ENCODE measurements at places on chromosomes 6 and 20.
A peak's percentile ranks its signal among the peaks of the same experiment; 100 is the strongest.

DNA sequence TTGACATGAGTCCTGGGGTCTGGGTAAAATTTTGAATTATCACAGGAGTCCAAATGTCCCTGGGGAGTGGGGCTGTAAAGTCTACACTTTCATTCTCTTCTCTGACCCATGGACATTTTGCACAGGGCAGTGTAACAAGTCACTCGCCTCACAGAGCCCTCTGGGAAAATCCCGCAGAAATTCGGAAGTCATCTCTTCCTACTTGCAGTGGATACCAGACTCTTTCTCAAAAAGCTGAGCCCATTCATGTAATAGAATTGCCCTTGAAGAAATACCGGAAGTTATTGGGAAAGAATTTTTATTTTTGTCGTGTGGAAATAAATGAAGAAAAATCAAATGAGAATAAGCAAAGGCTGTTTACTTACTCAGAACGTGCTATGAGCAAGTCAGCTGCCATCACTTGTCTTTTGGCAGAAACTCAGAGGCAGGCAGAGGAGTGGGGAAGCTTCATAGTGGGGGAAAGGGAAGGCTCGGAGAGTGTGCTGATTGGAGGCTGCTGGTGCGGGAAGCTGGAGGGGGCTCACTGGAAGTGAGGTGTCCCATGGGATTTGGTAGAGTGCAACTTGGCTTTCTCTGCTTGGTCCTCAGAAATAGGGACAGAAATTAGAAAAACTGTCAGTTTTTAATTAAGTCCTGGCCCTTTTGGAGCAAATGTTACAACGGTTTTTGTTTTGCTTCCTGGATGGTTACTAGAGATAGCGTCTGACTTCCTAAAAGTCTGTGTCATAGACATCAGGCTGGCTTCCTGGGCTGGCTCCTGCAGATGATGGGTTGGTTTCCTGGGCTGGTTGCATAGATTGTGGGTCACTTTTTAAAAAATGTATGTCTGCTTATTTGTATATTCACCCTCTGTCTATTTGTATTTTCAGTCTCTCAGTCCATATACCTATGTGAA, 79.8 kb upstream of the EEF1E1 start:
- no peak for DNase-seq

DNA sequence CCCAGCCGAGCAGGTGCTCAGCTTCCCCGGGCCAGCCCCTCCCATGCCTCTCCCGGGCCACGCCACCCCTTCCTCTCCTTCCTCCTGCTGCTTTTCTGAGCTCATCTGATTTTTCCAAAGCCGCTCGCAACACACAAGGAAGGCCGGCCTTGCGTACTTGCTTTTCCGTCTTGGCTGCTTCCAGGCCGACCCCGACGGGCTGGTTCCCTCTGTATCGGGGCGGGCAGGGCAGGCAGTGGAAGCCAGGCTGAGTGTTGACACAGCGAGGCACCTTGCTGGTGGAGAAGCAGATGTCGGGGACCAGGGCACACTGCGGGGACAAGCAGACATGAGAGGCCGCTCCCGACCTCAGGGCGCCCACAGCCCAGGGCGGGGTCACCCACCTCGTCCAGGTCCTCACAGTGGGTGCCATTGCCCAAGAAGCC, 21.1 kb downstream of the THBS2 start:
- no peak for DNase-seq

- no peak for DNase-seq
These were observed 35.7 kb upstream of the ZMYND8 start for GRCh38 chr20:47392015-47392720.

GRCh38 chr20:57904314-57905105, 194.7 kb upstream of the PMEPA1 start:
- no peak for DNase-seq

- no peak for DNase-seq
These were observed 348.2 kb downstream of the SAMD5 start for GRCh38 chr6:147856687-147857086.

GRCh38 chr6:169921853-169922824, 170.7 kb downstream of the ERMARD start:
- no peak for DNase-seq

DNA sequence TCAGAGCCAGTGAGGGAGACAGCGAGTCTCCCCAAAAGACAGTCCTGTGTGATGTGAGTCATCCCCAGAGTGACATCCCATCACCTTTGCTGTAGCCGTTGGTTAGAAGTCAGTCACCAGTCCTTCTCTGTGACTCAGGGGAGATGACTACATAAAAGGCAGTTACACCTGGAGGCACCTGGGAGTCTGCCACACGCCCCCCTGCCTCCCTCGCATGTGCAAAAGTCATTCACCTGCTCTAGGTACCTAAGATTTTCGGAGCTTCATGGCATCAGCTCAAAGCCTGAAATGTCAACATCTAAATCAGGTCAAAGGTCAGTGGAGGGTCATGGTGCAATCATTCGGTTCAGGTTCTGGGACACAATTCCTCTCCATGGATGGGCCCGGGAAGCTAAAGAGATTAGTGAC, 50.3 kb downstream of the PRR18 start:
- DNase-seq, result no peak

DNA sequence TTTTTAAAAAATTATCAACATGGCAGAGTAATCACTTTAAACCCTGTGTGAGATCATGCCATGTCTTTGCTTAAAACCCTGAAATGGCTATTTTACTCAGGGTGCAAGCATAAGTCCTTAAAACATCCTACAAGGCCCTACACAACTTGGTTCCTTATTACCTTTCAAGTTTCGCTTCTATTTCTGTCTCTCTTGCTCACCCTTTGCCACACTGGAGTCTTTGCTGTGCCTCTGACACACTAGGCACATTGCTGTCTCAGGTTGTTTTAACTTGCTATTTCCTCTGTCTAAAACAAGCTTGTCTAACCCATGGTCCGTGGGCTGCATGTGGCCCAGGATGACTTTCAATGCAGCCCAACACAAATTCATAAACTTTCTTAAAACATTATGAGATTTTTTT, 55.6 kb downstream of the KIAA0408 start:
- no peak for DNase-seq

- DNase-seq, result peak; percentile 23
These were observed 139.3 kb downstream of the UNC5CL start for GRCh38 chr6:40899684-40900155.

- no peak for DNase-seq
These were observed 11.3 kb upstream of the CYP24A1 start for GRCh38 chr20:54184904-54185626.

- DNase-seq, result no peak
These were observed 58.6 kb downstream of the LIN28B start for GRCh38 chr6:105015482-105015881.

GRCh38 chr20:46997187-46997586, 102.5 kb downstream of the EYA2 start:
- DNase-seq, result no peak

- no peak for DNase-seq
These were observed 203.0 kb downstream of the CDC5L start for GRCh38 chr6:44590471-44590870.

DNA sequence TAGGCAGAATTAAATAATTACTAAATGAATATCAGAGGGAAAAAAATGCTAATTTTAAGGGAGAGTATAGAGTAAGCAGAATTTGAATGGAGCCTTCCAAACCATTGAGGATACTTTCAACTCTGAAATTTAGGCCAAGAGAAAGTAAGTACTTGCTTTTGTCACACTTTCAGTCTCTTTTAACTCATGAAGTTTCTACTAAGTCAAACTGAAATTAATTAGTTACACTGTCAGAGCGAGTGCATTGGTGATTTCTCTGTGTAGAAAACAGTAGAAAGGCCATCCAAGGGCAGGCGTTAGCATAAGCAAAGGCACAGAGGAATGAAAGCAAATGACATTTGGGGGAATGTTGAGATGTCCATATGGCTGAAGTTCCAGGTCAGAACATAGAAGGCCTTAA, 92.9 kb downstream of the PLEKHG1 start:
- no peak for DNase-seq

GRCh38 chr6:163416557-163417253, 2.2 kb downstream of the QKI start:
- DNase-seq, result peak; percentile 11

- no peak for DNase-seq
These were observed 506.6 kb downstream of the RNF144B start for GRCh38 chr6:18893540-18894269.

- DNase-seq, result no peak
These were observed 12.6 kb downstream of the MAP3K5 start for GRCh38 chr6:136779682-136780081.

- DNase-seq, result no peak
These were observed 248.9 kb upstream of the CITED2 start for GRCh38 chr6:139623372-139623771.

- no peak for DNase-seq
These were observed 29.1 kb downstream of the RSPO3 start for GRCh38 chr6:127147534-127147933.

DNA sequence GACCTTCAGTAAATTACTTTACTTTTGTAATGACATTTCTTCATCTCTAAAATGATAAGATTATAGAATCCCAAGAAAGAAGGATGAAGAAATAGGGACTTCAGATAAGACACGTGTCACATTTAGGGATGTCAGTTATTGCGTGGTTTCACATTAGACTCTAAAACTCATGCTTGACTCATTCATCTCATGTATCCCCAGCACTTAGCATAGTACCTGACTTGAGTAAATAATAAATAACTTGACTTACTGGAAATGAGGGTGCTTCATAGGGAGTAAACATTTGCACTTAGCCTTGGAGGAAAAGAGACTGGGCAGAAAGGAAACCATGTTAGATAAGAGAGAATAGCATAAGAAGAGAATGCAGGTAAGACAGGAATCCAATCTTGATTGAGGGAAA, 37.2 kb downstream of the VTA1 start:
- DNase-seq, result no peak

DNA sequence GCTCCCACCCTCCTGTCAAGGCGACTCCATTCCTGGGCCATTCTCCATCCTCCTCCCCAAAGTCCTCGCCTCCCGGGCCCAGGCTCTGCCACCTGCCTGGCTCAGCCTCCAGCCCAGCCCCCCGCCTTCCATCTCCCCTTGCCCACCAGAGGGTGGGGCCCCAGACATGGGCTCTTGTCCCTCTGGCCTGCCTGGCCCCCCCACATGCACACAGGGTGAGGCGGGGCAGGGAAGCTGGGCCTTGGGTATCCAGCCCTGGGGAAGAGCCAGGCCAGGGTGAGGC, 95.2 kb downstream of the YTHDF1 start:
- no peak for DNase-seq

- DNase-seq, result peak; percentile 77
These were observed 1261.9 kb upstream of the CITED2 start for GRCh38 chr6:140636271-140636907.

DNA sequence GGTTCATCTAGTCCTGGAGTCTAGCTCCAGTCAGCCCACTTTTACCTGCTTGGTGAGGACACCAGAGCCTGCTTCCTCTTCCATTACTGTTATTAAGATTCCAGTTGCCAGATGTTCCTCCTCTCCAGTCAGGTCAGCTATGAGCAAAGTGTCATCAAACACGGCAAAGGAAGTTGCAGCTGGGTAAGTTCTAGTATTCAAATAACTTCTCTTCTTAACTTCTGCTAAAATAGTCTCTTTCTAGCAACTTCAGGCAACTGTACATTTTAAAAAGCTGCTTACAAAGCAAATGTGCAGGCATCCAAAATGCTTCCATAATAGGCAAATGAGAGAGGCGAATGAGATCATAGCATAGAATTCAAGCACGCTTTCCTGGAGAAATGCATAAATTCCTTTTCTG, 18.4 kb upstream of the MRPS18A start:
- DNase-seq, result no peak

Measured in NCI-H2081 (cell line).